ENCODE measurements at places on chromosomes 6 and 20.

- no peak for DNase-seq
Measured at GRCh38 chr20:44648579-44648978, 2.9 kb downstream of the ADA start.

- no peak for DNase-seq
Measured at GRCh38 chr6:79225717-79226599, 8.5 kb downstream of the HMGN3 start.

DNA sequence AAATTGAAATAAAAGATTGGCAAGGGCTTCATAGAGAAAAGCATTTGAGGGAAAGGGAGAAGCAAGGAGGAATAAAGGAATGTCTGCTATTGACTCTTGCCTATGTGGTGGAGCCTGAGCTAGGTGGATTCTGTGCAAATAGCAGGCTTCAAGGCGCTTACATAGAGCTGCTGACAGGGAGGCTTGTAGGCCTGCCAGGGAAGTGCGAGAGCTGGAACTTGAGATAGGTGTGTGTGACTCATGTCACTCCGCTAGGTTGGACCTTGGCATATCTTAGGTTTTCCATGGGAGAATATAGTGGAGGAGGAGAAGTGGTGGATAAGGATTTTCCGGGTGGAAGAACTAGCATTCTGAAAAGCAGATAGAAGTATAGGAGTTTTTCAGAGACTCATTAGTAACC, 14.0 kb downstream of the SNRNP48 start:
- DNase-seq = no peak

- peak; percentile 66 for DNase-seq
Measured at GRCh38 chr20:35600993-35601973, 14.3 kb upstream of the SPAG4 start.

GRCh38 chr6:27049863-27050781, 197.4 kb upstream of the PRSS16 start:
- no peak for DNase-seq

- DNase-seq = no peak
Measured at GRCh38 chr6:169425628-169426370, 172.2 kb upstream of the THBS2 start.

DNA sequence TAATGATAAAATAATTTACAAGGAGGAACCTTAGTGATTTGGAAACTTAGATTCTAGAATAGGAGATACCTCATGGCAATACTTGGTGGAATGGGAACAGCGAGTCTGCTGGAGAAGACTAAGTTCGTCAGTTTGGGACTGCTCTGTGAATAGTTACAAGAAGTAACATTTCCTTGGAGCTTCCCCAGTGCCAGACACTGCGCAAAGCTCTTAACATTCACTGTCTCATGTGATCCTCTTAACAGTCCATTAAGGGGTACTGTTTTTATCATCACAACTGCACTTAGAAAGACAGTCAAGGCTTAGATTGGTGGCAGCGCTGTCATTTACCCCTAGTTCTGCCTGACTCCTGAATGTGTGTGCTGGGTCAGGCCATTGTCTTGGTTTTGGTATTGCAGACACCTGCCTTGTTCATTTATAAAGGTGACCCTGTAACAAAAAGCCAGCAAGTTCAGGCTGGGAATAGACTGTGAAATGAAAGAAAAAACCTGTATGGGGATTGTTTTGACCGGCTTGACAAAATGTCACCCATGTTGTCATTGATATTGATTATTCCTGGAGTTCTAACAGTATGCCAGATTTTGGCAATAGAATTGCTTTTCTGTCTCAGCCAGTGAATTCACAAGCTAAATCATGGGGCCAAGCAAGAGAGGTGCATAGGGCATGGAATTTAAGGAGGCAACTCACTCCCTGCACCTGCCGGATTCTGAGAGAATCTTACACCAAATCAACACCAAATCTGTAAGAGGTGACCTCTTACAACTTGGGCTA, 118.4 kb downstream of the SASH1 start:
- DNase-seq = no peak

GRCh38 chr6:139323511-139324300, 31.9 kb upstream of the TXLNB start:
- DNase-seq = no peak

- no peak for DNase-seq
Measured at GRCh38 chr6:136341967-136342366, 52.3 kb upstream of the BCLAF1 start.

DNA sequence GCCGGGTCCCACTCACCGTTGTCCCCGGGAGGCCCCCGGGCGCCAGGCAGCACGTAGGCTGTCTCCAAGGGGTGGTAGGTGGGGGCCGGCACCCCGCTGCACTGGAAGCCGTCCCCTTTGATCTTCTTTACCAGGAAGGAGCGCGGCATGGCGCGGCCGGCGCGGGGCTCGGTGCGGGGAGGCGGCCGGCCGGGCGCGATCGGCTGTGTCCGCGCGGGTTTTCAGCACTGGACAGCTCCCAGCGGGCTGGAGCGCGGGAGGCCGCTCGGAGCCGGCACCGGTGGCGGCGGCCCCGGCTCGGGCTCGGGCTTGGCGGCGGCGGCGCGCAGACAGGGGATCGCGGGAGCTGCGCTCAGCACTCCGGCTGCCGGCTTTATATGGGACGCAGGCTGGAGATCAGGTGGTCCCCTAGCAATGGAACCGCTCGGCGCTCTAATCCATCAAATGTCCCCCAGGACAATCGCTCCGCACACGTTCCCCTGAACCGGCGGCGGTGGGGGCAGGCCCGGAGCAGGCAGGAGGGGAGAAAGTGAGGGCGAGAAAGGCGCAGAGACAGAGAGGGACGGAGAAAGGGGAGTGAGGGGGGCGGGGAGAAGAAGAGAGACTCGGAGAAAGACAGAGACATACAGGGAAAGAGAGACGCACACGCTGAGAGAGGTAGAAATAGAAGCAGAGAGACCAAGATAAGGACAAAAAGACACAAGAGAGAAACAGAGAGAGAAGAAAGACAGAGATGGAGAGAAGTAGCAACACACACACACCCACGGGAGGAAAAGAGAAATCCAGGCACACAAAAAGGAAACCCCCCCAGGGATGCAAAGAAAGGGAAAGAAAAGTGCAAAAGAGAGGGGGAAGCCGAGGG, at the start of gene SCRT2:
TSS of gene SCRT2 (minus strand) at position 350 of the 862 bp plus-strand sequence. CDS start at position 149, 201 bp downstream.
- no peak for DNase-seq

DNA sequence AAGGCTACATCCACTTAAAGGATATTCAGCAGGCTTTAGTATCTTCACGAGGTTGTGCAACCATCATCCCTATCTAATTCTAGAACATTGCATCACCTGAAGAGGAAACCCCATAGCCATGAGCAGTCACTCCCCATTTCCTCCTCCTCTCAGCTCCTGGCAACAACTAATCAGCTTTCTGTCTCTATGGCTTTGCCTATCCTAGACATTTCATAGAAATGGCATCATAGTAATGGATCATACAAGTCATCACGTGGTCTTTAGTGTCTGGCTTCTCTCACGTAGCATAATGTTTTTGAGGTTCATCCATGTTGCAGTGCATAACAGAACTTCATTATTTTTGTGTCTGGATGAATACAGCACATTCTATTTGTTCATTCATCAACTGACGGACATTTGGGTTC, 20.5 kb downstream of the SNAI1 start:
- no peak for DNase-seq

DNA sequence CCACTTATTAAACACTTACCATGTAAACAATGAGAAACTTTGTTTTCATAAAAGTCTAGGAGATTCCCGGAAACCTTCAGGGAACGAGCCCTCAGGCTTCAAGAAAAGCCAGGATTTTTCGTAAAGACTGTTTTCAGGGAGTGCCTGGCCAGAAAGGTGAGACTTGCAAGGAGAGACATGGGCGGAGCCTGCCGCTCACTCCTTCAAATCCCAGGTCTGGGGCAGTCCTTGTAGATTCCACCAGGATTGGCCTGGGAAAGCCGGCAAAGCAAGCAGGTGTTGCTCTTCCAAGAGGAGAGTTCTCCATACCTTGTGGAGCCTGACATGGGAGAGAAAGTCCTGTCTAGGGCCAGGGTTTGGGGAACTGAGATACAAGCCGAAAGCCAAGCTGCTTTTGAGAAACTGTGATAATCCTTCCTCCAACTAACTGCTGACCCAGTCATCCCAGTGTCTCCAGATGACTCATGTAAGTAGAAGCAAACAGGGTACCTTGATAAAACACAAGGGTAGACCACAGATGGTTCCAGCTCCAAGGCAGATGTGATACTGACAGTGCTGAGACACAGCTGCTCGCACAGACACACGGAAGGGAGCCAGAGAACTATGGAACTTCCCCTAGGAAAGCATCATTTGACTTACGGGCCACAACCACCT, 69.4 kb upstream of the NAA20 start:
- no peak for DNase-seq

DNA sequence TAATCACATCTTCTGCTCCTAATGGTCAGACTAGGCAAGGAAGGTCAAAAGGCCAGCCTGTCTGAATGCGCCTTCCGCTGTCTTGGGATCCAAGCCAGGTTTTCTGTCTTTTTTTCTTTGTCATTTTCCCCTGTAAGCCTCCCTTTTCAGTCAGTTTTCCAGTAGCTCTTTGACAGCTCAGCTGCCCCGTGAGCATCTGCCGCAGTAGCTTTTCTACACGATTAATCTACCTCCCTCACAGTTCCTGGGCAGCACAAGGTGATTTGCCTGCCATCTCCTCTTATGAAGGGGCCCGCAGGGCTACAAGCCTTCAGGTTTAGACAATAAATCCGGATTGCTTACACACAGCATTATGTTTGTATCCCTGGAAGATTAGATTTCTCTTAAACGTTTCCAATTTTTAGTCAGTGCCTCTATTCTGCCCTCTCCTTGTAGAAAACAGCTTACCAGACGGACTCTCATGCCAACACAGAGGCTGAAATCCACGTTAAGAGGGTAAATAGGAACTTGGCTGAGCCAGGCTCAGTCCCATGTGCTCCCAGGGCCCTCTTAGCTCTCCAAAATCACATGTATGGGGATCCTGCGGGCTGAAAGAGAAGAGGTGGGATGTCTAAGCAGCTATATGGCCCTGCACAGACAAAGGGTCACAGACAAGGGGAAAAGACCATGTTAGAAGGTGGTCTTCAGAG, 77.2 kb downstream of the LY86 start:
- no peak for DNase-seq

GRCh38 chr6:43990627-43991619, 136.3 kb downstream of the MRPL14 start:
- no peak for DNase-seq

DNA sequence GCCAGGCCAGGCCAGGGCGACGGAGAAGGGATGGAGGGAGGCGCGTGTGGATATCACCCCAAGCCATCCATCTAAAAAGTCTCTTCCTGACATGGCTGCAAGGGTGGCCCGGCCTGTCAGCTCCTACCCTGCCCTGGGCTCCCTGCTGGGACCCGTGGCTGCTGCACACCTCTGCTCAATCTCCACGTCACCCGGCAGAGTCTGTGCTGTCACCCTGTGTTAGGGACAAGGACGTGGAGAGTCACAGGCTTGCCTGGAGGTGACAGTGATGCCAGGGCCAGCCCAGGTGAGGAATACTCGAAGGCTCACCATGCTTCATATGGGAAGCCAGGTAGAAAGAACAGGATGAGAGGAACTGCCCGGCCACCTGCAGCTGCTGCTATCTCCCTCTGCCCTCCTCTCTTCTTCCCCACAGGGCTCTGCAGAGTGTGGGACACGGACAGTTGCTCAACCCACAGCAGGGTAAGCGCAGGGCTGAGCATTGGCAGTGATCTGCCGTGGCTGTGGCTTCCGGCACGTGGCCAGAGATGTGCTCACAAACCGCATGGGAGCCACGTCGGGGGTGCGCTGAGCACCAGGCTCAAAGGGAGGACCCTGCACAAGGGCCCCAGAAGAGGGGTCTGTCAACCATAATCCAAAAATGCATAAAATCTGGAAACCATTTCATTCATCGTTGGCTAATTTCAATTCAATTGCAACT, 214.3 kb downstream of the DLL1 start:
- DNase-seq = no peak

DNA sequence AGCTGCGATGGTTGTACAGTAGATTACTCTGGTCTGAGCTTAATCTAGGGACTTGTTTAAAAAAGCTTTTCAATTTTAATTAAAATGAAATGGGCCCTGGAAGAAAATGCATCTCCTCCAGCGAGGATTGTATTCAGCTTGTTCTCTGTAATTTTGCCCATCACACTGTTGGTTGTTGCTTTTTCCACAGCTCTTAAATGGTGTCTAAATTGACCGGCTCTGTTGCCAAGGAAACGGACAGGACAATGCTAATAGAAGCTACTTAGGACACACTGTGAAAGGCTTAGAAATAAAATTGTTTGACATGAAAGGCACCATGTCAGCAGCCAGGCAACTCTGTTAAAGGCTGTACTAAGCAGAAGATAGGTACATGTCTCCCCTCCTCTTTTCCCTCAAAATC, 116.7 kb upstream of the NRSN1 start:
- peak; percentile 72 for DNase-seq

DNA sequence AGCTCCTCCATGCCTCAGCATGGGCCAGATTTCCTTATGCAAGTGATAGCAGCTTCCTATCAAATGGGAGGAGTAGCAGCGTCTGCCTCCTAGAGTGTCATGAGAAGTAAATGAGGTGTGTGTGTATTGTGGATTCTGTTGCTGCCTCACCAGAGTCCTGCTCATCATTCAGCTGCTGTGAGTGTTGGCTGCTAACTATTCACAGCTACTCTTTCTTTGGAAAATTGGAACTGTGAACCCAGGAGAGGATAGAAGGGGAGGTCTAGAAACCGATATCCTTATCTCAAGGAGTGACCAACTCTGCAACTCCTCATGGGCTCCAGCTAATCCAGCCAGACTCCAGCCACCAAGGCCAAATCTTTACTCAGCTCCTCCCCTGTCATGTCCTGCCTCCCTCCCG, 63.3 kb downstream of the TOX2 start:
- DNase-seq = no peak

DNA sequence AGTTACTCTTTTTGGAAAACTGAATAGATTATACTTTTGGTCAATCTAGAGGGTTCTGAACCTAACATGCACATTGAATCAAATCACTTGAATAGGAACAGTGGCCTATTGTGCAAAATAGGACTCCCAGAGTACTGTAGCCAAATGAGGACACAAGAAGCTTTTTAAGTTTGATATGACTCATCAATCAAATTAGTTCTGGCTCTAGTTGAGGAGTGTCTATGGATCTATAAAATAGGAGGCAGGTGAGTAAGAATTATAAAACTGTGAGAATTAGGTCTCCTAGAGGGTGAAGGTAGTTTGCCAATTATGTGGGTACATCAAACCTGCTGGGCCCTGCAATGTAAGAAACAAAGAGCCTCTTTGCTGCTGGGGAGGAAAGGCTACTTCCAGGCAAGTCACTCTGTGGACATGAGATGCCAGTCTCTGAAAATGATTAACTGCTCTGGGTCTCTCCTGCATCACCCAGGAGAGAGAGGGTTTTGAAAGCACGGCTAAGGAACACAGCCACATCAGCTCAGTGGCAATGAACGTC, 112.3 kb downstream of the RCAN2 start:
- DNase-seq = no peak

Data from NCI-H1436 (cell line).